ENCODE measurements at places on chromosomes 4 and X.

DNA sequence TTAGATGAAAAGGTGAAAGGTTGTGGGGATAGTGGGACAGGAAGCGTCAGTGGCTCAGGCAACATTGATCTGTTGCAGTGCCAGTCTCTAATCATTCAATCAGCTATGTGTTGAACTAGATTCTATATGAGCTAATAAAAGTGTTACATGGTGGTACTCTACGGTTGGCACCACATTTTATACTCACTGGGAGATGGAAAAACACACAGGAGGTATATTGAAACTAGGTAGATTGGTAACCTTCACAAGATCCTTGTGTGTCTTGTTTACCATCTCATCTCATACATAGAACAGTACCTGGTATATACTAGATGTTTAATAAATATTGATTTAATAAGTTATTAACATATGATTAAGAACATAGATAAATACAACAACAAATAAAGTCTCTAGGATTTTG lies 152.7 kb downstream of the NAA11 start:
- DNase-seq: no peak

GRCh38 chr4:184884883-184885282 lies 59.1 kb upstream of the ACSL1 start:
- DNase-seq: no peak

DNA sequence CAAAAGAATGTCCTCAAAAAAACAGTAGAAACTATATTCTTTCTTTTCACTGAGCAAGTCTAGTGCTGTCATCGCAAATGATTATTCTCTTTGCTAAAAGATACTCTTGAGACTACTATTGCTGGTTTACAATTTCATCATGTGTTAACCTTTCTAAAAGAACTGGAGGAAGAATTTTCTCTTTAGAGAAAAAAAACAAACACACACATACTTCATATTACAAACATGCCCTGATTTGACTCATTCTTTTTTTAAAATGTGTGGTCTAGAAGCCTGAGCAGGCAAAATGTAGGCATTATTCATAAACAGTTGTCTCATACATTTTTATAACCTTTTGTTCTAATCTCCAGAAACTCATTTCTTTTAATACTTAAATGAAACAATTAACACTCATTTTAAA lies 60.6 kb upstream of the FAT4 start:
- no peak for DNase-seq

DNA sequence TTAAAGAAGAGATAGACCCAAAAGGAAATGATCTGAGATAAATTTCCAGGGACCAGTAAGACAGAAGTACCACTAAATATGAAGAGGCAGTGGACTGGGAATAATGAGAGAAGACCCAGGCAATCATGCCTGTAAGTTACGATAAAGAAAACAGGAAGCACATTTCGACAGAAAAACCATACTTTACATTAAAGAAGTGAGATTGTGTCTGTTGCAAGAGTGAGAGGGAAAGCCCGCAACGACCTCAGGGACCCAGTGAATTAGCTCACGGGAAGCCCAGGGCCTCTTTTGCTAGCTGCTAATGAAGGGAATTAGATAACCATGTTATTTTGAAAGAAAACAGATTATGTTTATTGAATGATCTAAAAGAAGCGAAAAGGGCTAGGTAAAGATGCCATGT lies 28.9 kb upstream of the ACSL1 start:
- peak; percentile 20 for DNase-seq

DNA sequence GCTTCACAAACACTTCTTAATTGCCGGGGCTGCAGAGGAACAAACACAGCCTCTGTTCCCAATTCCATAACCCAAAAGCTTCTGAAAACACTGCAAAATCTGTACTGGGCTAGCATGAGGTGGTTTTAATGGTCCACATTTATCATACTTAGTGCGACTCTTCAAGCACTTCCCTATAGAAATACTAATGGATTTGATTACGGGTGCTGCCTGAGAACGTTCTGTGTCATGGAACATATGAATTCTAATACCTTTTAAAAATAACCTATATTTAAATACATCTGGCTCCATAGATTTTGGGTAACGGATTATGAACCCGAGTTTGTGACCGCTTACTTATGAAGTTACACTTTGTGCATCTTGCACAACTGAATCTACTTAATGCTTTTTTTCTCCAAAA lies 35.4 kb upstream of the STS start:
- no peak for DNase-seq

DNA sequence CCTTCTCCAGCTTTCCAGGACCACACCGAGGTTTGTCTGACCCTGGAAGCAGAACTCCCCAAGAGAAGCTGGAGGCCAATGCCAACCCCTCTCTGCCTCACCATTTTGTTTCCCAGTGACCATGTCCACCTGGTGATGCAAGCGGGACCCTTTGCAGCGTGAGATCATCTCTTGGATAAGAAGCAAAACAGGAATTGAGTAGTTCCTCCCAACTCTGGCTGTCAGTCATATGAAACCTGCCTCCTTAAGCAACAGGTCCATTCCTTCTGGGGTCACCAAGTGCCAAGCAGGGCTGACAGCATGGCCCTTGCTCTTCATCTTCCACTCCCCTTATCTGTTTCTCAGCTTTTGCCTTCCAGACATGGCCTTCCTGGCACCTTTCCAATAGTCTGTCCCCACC lies 41.3 kb upstream of the MTM1 start:
- no peak for DNase-seq

GRCh38 chrX:11899091-11899490 lies 141.1 kb downstream of the MSL3 start:
- no peak for DNase-seq

GRCh38 chr4:5206016-5206790 lies 154.9 kb downstream of the STK32B start:
- no peak for DNase-seq

DNA sequence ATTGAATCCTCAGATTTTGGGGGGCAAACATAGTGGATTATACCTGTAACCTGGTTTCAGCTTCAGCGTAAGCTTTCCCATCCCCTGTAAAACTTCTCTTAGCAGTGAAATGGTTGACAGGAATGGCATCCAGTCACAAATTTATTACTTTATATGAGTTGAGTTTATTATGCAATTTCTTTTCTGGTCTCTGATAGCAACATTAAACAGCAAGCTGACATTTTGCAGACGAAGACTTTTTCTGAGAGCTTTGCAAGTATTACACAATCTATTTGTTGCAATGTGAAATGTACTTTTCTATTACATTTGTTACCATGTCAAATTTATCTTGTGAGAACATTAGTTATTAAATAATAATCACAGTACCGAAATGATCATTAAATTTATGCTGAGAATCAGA lies 60.6 kb downstream of the GSPT2 start:
- no peak for DNase-seq

GRCh38 chrX:57286507-57287251 lies at the start of gene FAAH2:
TSS of gene FAAH2 (plus strand) at chrX:57286706. CDS start at chrX:57286826, 120 bp downstream.
- DNase-seq: peak; percentile 60

DNA sequence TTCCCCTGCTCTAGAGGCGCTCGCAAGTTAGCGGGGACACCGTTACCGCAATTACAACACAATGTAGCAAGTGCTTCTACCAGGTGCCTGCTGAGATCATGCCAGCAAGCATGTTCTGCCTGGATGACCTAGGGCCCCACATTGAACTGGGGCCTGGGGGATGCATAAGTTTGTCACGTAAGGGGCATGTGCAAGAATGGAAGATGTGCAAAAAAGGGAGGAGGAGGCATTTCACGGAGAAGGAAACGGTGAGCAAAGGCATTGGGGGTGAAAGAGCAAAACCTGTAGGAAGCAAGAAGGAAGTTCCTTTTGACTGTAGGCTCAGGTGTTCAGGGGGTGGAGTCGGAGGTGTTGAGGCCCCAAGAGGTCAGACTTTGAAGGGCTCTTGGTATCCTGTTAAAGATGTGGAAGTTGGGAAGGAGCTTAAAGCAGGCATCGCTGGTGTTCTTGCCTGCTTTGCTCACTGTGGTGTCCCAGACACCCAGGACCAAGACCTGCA lies 602 bp upstream of the SCARB2 start:
- DNase-seq: no peak

- DNase-seq: no peak
Observed at GRCh38 chrX:10240918-10241317, 84.1 kb downstream of the CLCN4 start.

DNA sequence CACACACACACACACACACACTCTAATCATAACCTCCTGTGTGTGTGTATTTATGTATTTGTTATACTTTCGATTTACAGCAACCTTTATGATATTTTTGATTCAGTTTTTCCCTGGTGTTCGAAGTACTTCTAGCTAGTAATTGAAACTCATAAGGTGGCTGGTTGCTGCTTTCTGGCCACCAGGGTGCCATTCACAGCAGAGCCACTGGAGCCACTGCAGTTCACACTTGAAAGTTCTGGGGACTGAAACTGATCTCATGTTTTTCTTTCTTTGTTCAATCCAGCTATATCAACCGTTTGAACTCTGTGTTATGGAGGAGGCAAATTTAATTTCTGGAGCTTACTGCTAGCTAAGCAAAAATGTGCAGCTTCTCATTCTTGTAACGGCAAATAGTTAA lies 419.4 kb downstream of the ADGRL3 start:
- DNase-seq: no peak

- no peak for DNase-seq
Observed at GRCh38 chr4:109065006-109065405, 237.5 kb downstream of the COL25A1 start.

GRCh38 chr4:148431401-148431800 lies 10.8 kb downstream of the NR3C2 start:
- DNase-seq: no peak

DNA sequence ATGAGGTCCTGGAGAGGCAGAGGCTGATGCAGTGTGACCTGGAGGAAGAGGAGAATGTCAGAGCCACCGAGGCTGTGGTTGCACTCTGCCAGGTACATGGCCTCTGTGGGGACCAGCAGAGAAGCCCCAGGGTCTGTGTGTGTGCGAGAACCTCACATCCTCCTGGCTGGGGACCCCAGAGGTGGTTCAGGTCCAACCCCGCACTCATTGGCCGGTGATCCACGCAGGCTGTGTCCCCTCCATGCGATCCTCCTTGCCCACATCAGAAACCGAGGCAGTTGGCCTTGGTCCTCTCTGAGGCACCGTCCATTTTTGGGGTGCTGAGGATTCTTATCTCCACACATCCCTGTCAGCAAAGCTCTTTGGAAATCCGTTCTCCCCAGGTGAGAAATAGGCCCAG lies 45.3 kb downstream of the EVC start:
- no peak for DNase-seq

GRCh38 chrX:23936180-23936579 lies 28.4 kb downstream of the CXorf58 start:
- DNase-seq: no peak

DNA sequence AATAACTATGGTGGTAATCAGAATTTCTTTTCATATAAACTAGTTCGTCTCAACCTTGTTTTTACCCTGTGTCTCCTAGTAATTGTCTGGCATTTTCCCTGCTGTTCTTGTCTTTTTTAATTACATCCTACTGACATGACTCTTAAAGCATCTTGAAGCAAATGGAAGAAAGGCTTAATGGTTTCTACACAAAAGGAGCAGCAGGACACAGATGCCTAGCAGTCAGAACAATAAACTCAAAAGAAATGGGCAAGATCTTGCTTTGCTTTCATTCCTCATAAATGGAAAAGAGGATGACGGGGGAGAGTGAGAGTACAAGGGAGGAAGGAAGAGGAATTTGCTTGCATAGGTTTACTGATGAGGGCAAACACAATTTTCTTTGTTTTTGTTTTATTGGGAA lies 293.2 kb upstream of the EMCN start:
- no peak for DNase-seq

GRCh38 chrX:111216293-111216801 lies 53.9 kb downstream of the CAPN6 start:
- no peak for DNase-seq

- DNase-seq: no peak
Observed at GRCh38 chrX:148441387-148441786, 59.0 kb upstream of the AFF2 start.

DNA sequence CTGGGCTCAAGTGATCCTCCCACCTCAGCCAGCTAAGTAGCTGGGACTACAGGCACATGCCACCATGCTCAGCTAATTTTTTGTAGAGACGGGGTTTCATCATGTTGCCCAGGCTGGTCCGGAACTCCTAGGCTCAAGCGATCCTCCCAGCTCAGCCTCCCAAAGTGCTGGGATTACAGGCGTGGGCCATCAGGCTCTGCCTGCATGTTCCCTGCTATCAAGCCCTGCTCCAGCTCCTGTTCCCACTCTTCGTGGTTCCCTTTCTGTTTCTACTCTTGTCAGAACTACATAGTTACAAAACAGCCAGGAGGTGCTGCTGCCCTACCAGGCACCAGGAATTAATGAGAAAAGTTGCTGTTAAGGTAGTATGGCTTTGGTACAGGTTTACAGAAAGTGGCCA lies 8.7 kb downstream of the TIMP1 start:
- no peak for DNase-seq

GRCh38 chr4:115292320-115293092 lies 179.1 kb upstream of the NDST4 start:
- DNase-seq: no peak

- peak; percentile 20 for DNase-seq
Observed at GRCh38 chr4:53804719-53805118, 213.4 kb upstream of the LNX1 start.

DNA sequence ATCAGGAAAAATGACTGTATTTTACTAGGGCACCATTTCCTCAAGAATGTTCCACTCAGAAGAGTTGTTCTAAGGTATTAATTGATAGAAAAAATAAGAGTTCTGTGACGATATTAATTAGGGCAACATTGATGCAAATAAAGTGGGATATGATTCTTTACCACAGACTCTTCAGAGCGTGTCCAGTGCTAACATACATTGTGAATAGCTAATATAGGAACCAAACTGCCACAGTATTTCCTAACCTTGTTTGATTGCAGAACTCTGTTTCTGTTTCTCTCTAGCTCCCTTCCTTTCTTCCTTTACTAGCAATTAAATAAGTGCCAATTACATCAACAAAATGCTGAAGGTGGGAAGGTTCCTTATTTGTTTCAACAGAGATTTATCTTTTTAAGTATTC lies 154.1 kb upstream of the CPEB2 start:
- no peak for DNase-seq

DNA sequence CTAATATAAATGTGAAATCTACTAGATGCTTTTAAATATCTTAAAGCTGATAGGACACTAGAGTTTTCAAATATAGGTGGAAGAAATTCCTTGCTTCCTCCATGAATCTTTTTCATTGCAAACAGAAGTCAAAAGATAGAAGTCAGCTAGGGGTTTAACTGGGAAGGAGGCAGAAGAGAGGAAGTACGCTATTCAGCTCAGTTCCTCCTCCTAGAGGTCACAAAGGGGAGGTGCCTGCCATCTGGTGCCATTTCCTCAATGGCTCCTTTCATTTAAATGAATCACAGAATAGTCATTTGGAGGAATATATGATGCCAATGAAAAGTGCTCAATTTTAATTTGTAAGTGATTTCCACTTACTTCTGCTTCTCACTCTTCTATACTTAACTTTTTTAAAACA lies 8.5 kb downstream of the COL25A1 start:
- peak; percentile 41 for DNase-seq

- DNase-seq: peak; percentile 15
Observed at GRCh38 chr4:122453384-122453995, 3.0 kb downstream of the IL2 start.
